ENCODE measurements at places on chromosomes 6 and 20. TPM values are rescaled to one million over a fixed set of nuclear protein-coding genes. Genes with fewer than 3 reads are reported as not detected.

- H3K27ac ChIP-seq = no peak overlapping the region
- no peak overlapping the region for H3K4me3 ChIP-seq
- no peaks in the 10 kb centered on the region for H3K4me1 ChIP-seq
- H3K27me3 ChIP-seq = no peaks in the 10 kb centered on the region
- no peak for DNase-seq
Observed at GRCh38 chr20:42706759-42707158, 482.9 kb downstream of the PTPRT start.

GRCh38 chr6:35259948-35260590 is 534 bp downstream of the ZNF76 start:
- H3K4me1 ChIP-seq = peaks cover 12% of the 10 kb centered on the region
- peak overlapping the region; percentile 93 for H3K4me3 ChIP-seq
- H3K27ac ChIP-seq = peak overlapping the region; percentile 94
- DNase-seq = peak; percentile 79

DNA sequence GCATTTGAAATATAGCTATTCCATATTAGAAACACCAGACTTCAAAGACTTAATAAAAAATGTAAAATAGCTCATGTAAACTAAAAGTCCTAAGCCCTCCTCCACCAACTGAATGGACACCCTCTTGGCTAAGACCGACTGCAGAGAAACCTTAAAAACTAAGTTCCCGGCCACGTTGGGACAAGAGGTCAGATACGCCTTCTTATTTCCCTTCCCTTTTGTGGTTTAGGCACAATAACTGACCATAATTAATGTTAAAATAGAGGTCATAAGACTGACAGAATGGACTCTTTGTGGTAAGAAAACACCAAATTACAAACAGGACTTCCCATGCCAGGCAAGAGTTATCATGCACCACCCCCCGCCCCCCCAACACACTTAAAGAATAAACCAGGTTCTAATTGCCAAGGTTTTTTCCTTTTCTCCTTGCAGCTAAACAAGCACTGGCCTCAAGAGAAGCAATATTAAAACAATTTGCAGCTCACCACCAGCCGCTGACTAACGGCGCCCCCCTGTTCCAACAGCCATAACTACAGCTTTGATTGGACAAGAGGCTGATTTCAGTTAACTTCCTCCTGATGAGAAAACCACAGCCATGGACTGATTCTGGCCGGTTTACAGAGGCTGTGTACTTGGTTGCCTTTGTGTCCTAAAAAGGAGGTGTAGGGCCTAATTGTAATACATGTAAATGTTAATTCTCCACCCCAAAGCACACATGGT is 10.7 kb upstream of the LAMP5 start:
- H3K27me3 ChIP-seq = peaks cover 47% of the 10 kb centered on the region
- no peaks in the 10 kb centered on the region for H3K4me1 ChIP-seq
- H3K27ac ChIP-seq = no peak overlapping the region
- H3K4me3 ChIP-seq = no peak overlapping the region
- no peaks in the 10 kb centered on the region for H3K36me3 ChIP-seq

The ENPP5 gene
- polyA plus RNA-seq = 0.81 TPM

The C6orf141 gene
- polyA plus RNA-seq = not detected

DNA sequence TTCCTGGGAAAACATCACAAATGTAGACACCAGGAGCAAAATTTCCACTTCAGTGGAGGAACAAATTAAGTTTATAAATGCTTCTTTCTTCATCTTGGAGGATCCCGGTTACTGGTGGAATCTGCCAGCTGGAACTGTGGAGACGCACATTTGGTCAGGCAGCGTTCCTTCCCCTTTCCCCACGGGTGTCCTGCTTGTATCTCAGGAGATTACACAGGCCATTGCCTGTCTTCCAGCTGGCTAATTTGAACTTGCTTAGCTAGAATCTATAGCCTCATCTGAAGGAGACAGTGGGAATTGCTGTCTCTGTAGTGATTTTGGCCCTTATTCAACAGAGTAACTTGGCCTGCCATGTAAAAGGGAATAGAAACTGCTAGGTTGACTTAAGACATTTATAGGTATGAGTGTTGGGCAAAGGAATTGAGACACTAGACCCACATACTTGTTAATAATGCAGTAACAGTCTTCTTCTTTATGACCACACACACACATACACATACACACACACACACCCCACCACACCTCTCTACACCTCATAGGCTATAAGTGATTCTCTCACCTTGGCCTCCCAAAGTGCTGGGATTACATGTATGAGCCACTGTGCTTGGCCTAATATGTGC is 34.4 kb downstream of the TSBP1 start:
- H3K27me3 ChIP-seq = no peaks in the 10 kb centered on the region
- no peak overlapping the region for H3K4me3 ChIP-seq
- no peaks in the 10 kb centered on the region for H3K4me1 ChIP-seq
- no peak overlapping the region for H3K27ac ChIP-seq

DNA sequence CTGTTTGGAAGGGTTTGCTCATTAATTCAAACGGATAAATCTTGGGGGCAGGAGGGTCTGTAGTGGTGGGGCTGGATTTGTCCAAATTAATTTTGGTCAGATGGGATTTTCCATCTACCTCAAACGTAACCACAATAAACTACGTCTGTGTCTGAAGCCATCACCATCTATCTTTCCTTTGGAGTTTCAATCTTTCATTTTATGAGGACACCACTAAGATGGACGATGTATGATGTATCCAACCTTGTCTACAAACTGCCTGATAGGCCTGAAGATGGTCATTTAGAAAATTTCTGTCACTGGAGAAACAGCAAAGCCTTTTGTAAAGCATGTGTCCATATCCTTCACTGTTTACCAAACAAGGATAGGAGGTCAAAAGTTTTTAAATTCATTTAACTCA is 138.6 kb upstream of the MARCKS start:
- no peak overlapping the region for H3K4me3 ChIP-seq
- H3K36me3 ChIP-seq = no peaks in the 10 kb centered on the region
- no peak overlapping the region for H3K27ac ChIP-seq
- H3K27me3 ChIP-seq = no peaks in the 10 kb centered on the region

The MYB gene
- 2.7 TPM for polyA plus RNA-seq

GRCh38 chr20:46709459-46710152 is at the start of gene SLC2A10:
Gene SLC2A10 (plus strand): TSS chr20:46709649. CDS start chr20:46709737, 88 bp downstream.
- H3K27me3 ChIP-seq = no peaks in the 10 kb centered on the region
- H3K36me3 ChIP-seq = no peaks in the 10 kb centered on the region
- peak within 1 kb of the TSS; percentile 83 for H3K4me3 ChIP-seq
- DNase-seq = peak; percentile 76

- H3K27ac ChIP-seq = no peak overlapping the region
- no peaks in the 10 kb centered on the region for H3K4me1 ChIP-seq
- H3K4me3 ChIP-seq = no peak overlapping the region
- DNase-seq = no peak
- H3K36me3 ChIP-seq = no peaks in the 10 kb centered on the region
Observed at GRCh38 chr20:63964412-63964811, 5.3 kb downstream of the ZNF512B start.

The TBC1D7 gene
- 12.3 TPM for polyA plus RNA-seq

The MYLK2 gene
- polyA plus RNA-seq = 0.30 TPM

The ISM1 gene
- 0.62 TPM for polyA plus RNA-seq

GRCh38 chr6:29516108-29516507 is 28.4 kb upstream of the MAS1L start:
- H3K36me3 ChIP-seq = no peaks in the 10 kb centered on the region
- no peaks in the 10 kb centered on the region for H3K27me3 ChIP-seq
- H3K4me1 ChIP-seq = no peaks in the 10 kb centered on the region
- H3K4me3 ChIP-seq = no peak overlapping the region

DNA sequence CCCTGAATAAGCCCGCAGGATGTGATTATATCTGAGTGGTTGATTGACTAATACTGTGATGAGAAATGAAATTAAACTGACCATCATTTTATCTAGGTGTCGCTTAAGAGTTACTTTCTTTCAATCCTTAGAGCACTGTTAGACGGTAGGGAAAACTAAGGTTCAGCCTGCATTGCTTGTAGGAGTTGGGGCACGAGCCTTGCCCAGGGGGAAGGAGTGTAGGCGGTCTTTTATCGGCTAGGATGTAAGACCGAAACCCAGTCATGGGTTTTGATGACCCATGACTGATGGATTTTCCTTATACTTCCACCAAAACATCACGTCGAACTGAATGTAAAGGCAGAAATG is 392 bp upstream of the TASP1 start:
- no peaks in the 10 kb centered on the region for H3K27me3 ChIP-seq
- H3K4me3 ChIP-seq = peak overlapping the region; percentile 12
- H3K36me3 ChIP-seq = no peaks in the 10 kb centered on the region
- H3K4me1 ChIP-seq = no peaks in the 10 kb centered on the region

DNA sequence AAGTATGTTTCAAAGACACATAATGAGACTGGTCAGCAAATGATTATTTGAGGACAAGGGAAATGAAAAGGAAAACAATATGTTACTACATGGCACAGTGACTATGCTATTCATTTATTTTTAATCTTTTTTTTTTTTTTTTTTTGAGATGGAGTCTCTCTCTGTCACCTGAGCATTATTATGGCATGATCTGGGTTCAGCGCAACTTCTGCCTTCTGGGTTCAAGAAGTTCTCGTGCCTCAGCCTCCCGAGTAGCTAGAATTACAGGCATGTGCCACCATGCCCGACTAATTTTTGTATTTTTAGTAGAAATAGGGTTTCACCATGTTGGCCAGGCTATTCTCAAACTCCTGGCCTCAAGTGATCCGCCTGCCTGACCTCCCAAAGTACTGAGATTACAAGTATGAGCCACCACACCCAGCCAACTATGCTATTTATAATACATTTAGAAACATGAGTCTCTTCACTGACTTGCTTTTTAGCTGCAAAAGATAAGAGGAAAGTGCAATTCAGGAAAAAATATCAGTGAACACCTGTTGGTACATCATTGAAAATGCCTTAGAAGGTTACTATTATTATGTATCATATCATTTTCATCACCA is 3.4 kb downstream of the CALHM4 start:
- DNase-seq = no peak
- no peaks in the 10 kb centered on the region for H3K4me1 ChIP-seq
- H3K27ac ChIP-seq = no peak overlapping the region
- H3K36me3 ChIP-seq = no peaks in the 10 kb centered on the region
- no peaks in the 10 kb centered on the region for H3K27me3 ChIP-seq

Measured in small intestine (tissue), 16 donors.